LoVo (cell line): ENCODE measurements at places on chromosomes 7 and 10.
A peak's percentile ranks its signal among the peaks of the same experiment; 100 is the strongest.

DNA sequence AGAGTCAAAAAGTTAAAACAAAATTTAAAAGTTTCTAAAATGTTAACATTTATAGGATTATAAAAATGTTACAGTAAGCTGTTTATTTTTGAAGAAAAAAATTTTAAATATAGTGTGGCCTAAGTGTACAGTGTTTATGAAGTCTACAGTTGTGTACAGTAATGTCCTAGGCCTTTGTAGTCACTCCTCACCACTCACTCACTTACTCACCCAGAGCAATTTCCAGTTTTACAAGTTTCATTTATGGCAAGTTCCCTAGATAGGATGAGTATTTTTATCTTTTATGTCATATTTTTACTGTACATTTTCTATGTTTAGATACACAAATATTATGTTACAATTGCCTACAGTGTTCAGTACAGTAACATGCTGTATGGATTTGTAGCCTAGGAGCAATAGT is 419.9 kb downstream of the ARL4A start:
- no peak for DNase-seq

- peak; percentile 73 for DNase-seq
These were observed 43.2 kb downstream of the GPAM start for GRCh38 chr10:112140110-112140970.

DNA sequence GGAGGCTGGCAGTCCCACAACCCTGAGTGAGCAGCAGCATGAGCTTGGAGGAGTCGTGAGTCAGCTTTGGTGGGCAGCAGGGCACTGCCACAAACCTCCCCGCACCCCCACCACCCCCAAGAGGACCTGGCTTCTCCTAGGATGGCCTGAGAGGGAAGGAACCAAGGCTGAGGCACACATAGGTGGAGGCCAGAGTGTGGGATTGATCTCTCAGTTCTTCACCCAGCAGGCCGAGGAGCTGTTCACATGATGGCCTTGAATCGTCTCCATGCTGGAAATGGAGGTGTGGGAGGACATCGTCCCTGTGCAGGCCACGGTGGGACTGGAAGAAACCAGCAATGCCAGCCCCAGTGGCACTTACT is 17.4 kb upstream of the GDF10 start:
- DNase-seq = no peak

DNA sequence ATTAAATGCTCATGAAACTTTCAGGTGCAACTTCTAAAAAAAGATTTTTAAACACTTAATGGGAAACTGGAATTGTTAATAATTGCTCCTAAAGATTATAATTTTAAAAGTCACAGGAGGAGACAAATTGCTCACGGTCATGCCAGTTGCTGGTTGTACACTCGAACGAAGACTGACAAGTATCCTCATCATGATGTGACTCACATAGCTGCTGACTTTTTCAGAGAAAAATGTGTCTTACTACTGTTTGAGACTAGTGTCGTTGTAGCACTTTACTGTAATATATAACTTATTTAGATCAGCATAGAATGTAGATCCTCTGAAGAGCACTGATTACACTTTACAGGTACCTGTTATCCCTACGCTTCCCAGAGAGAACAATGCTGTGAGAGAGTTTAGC is 79.3 kb downstream of the ITGB8 start:
- DNase-seq = no peak

DNA sequence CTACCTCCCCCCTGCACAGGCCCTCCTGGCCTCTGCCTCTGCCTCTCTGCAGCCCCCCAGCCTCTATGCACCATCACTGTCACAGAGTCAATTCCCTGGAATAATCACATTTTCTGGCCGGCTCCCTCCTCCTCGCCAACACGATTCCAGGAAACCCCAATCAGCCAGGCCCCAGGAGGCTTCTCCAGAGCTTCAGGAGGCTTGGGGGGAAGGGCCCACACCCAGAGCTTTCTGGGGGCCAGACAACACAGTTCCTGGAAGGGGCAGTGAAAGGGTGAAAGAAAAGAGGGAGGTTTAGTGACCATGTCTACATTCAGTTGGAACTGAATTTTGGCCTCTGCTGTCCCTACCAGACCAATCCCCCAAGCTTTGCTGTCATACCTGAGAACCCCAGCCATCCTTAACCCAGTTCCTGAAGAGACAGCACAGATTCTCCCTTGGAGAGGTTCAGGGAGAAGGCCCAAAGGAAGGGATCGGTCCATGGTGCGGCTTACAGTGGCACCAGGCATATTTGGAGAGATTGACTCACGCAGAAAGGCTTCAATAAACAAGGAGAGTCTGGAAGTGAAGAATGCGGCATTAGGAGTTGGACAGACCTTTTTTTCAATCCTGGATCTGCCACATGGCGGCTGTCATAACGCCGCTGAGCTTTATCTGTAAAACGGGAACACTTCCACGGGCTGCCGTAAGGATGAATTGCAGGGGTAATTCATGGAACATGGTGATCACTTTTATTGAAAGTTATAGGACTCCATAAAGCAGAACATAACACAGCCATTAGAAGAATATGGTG is 89.0 kb downstream of the NEURL1 start:
- DNase-seq = no peak

- DNase-seq = no peak
These were observed 178.6 kb downstream of the ANKRD30A start for GRCh38 chr10:37304036-37304435.

DNA sequence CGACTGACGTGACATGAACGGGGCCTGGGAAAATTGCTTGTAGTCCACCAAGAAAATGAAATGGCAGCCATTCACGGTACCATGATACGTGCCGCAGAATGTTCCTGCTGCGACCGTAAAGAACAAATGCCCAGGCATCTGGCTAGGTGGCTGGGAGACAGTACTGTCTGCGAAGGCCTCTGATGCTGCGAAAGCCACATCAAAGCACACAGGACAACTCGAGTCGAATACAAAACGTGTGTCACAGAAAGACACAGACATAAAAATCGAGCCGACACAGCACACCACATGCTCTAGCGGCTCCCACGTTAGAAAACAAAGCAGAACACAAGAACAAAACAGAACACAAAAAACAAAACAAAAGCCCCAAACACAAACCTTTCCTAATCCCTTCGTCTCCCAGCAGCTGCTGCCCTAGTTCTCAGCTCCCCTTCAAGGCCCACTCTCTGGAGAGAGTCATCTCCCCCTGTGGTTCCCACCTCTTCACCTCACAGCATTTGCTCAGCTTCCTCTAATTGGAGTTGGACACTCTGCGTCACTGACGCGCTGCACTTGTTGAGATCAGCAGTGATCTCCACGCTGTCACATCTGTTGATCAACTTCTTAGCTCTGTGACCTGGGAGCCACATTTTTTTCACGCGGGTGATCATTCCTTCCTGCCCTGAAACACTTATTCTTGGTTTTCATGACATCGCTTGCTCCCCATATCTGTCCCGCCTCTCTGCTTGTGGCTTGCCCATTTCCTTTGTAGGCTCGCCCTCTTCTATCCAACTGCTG is 112.2 kb downstream of the CLEC2L start:
- no peak for DNase-seq

DNA sequence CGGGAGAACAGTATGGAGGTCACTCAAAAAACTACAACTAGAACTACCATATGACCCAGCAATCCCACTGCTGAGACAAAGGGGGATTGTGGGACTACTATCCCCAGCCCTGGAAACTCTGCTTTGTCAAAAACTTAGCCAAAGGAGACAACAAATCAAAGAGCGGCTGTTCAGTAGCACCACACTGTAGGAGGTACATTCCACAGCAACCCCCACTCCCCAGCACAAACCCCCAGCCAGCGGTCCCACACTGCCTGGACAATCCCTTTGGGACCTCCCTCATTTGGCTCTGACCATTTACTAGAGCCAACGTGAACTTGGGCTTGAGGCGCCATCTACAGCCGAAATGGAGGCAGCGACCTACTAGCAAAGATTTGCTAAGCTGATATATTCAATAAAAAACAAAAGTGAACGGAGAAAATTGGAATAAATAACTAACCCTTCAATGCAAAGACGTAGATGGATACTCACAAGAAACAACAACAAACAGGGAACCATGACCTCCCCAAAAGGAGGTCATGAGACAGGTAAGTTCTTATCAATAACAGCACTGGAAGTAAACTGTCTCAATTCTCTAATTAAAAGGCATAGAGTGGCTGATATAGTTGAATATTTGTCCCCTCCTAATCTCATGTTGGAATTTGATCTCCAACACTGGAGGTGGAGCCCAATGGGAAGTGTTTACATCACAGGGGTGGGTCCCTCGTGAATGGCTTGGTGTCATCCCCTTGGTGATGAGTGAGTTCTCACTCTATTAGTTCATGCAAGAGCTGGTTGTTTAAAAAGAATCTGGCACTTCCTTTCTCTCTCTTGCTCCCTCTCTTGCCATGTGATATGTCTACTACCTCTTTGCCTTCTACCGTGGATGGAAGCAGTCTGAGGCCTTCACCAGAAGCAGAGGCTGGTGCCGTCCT is 119.0 kb upstream of the KCNMA1 start:
- peak; percentile 12 for DNase-seq
